ENCODE measurements at places on chromosomes 5 and 9.
A peak's percentile ranks its signal among the peaks of the same experiment; 100 is the strongest.

DNA sequence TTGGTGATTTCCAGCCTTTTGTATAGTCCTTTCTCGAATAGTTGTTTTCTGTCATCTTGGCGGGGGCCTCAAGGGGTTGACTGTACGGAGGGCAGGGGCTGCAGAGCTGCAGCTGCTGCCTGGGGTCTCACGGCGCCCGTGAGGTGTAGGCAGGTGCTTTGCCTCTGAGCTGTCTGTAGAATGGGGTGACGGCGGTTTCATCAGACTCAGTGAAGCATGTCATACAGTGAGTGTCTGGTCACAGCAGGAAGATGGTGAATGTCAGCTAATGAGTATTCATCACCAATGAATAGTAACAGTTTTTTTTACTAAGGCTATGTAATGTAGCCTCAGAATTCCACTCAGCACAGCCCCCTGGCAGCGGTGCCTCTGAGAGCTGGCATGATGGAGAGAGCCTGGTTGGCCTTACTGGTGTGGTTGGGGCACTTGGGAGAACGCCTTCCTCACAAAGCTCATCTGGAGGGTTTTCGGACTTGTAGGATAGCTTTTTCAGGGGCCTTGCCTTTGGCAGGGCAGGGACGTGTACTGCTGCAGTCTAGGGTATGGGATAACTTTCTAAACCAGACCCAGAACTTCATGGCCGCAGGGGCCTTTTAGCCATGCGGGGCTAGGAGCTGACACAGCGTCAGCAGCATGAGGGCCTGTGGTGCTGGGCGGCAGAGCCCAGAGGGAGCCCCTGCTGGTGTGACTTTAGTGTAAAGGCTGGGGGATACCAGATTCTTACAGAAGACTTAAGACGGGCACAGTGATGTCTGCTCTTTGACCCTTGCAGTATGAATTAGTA lies 15.0 kb downstream of the TENT4A start:
- H3K4me1 ChIP-seq, result peaks cover 25% of the 10 kb centered on the region
- H3K36me3 ChIP-seq, result peaks cover 38% of the 10 kb centered on the region
- no peak overlapping the region for H3K4me3 ChIP-seq
- no peak overlapping the region for H3K27ac ChIP-seq
- DNase-seq, result peak; percentile 37

- peaks cover 49% of the 10 kb centered on the region for H3K27me3 ChIP-seq
- H3K27ac ChIP-seq, result no peak overlapping the region
- H3K4me3 ChIP-seq, result no peak overlapping the region
These were observed 3.7 kb upstream of the FAM78A start for GRCh38 chr9:131279863-131280570.

DNA sequence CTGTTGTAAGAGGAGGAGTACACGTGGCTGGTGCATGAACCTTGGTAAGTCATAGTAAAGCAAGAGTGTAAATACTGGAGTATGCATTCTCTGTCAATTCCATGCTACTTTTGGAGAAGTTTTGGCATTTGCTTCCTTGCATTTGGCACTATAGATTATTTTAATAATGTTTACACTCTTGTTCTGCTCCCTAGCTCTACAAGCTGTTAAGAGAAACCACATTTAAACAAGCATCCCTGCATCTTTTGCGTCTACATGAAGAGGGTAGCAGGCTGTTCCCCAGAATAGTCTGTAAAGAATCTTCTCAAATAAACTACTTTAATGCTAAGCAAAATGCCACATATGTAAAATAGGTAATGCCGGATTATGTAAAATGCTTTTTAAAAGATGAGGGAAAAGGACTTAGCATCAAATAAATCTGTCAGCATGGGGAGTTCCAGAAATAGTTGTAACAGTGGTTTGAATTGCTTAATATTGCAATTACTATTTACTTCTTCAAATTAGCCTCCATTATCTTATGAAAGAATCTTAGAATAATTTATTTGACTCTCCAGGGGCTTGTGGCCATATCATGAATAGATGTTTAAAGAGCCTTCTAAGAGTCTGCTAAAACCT lies 2127.3 kb upstream of the WWC1 start:
- no peaks in the 10 kb centered on the region for H3K27me3 ChIP-seq
- H3K27ac ChIP-seq, result no peak overlapping the region
- no peaks in the 10 kb centered on the region for H3K4me1 ChIP-seq

- peaks cover 6% of the 10 kb centered on the region for H3K36me3 ChIP-seq
- no peak for DNase-seq
These were observed 139.9 kb downstream of the ADAMTS6 start for GRCh38 chr5:65341835-65342234.

DNA sequence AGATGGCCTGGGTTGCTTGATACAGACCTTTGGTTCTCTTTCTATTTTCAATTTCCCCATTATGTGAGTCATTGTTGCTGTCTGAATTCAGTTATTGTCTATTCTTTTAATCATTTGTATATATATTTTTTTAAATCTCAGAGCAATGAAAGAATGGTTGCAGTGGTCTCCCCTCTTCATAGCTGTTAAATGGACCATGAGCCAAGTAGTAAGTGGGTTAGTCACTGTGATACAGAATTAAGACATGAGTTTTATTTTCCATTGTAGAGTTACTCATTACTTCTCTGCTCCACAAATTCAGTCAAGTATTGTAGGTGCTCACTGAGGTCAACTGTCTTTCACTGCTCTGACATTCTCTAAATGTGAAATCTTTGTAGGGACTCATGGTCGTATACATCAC lies 174.6 kb upstream of the GRAMD2B start:
- DNase-seq, result no peak
- H3K27me3 ChIP-seq, result no peaks in the 10 kb centered on the region
- no peak overlapping the region for H3K27ac ChIP-seq
- H3K36me3 ChIP-seq, result no peaks in the 10 kb centered on the region
- no peak overlapping the region for H3K4me3 ChIP-seq

DNA sequence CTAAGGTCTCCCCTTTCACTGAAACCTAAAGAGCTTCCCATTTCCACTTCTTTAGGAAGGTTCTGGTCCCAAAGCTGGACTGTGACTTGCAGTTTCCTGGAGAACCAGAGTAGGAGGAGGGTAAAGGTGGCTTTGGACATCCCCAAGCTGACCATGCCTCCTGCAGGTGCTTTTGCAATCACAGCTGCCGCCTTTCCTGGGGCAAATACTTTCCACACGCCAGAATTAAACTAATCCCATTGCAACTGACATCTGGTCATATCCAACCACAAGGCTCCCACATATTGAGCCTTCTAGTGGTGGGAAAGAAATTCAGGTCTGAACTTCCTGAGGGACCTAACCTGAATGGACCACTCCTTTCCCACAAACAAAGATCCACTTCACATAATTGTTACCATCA lies 92.7 kb downstream of the NRG2 start:
- no peaks in the 10 kb centered on the region for H3K4me1 ChIP-seq
- H3K27ac ChIP-seq, result no peak overlapping the region
- H3K4me3 ChIP-seq, result no peak overlapping the region

- H3K27ac ChIP-seq, result no peak overlapping the region
- H3K27me3 ChIP-seq, result no peaks in the 10 kb centered on the region
- H3K4me1 ChIP-seq, result no peaks in the 10 kb centered on the region
- no peak for DNase-seq
- no peak overlapping the region for H3K4me3 ChIP-seq
These were observed 130.7 kb upstream of the TBCA start for GRCh38 chr5:77906806-77907205.

DNA sequence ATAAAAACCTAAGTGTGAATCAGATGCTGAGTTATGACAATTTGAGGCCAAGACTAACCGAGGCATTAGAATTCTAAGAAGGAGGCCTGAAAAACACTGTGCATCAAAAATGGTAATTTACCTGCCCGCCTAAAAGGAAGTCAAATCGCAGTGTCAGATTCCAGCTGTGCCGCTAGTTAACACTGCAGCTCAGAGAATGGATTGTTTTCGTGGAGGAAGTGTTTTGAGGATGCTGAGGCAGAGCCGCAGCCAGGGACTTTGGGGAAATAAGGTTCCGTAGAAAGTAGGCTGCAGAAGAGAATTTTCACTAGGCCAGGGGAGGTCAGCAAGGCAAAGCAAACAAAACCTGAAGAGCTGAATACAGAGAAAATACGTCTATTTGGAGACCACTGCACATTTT lies 226.4 kb upstream of the ISL1 start:
- H3K36me3 ChIP-seq, result no peaks in the 10 kb centered on the region
- H3K4me3 ChIP-seq, result no peak overlapping the region
- H3K4me1 ChIP-seq, result no peaks in the 10 kb centered on the region
- DNase-seq, result no peak
- H3K27ac ChIP-seq, result no peak overlapping the region
- H3K27me3 ChIP-seq, result no peaks in the 10 kb centered on the region

- peaks cover 61% of the 10 kb centered on the region for H3K36me3 ChIP-seq
- no peak overlapping the region for H3K4me3 ChIP-seq
- no peak overlapping the region for H3K27ac ChIP-seq
- DNase-seq, result no peak
- no peaks in the 10 kb centered on the region for H3K4me1 ChIP-seq
These were observed 118.7 kb downstream of the ZNF462 start for GRCh38 chr9:106981396-106982287.

GRCh38 chr5:79924936-79925893 lies 65.8 kb downstream of the MTX3 start:
- no peak for DNase-seq
- no peaks in the 10 kb centered on the region for H3K27me3 ChIP-seq
- H3K4me1 ChIP-seq, result no peaks in the 10 kb centered on the region
- H3K27ac ChIP-seq, result no peak overlapping the region
- H3K4me3 ChIP-seq, result no peak overlapping the region

- H3K27ac ChIP-seq, result no peak overlapping the region
- DNase-seq, result no peak
- H3K4me3 ChIP-seq, result no peak overlapping the region
- peaks cover 15% of the 10 kb centered on the region for H3K4me1 ChIP-seq
- H3K27me3 ChIP-seq, result no peaks in the 10 kb centered on the region
- no peaks in the 10 kb centered on the region for H3K36me3 ChIP-seq
These were observed 92.1 kb downstream of the VCAN start for GRCh38 chr5:83563631-83564030.

- H3K27ac ChIP-seq, result no peak overlapping the region
- H3K4me3 ChIP-seq, result no peak overlapping the region
- H3K4me1 ChIP-seq, result peaks cover 12% of the 10 kb centered on the region
- H3K27me3 ChIP-seq, result no peaks in the 10 kb centered on the region
- no peak for DNase-seq
These were observed 298.5 kb upstream of the MSX2 start for GRCh38 chr5:174425964-174426290.

DNA sequence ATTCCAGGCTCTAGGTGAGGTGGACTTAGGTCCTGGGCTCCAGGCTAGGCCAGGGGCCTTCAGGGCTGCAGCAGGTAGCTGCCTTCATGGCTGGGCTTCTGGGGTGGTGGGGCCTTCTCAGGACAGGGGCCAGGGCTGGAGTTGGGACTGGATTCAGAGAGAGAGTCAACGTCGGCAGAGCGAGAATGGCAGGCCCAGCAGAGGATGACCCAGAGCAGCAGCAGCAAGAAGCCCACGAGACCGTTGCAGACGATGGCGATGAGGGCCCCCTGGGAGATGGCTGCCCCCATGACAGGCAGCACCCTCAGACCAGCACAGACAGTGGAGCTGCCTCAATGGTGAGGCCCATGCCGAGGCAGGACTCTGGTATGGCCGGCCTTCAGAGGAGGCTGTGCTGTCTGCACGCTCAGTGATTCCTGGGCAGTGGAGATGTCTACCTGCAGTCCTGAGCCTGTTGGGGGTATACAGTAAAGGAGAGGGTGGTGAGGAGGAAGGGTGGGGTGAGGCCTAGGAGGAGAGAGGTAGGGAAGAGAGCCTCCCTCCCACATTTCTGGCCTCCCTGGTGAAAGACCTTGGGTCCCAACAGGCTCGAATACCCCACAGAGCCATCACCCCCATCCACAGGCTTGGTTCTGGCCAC lies 1.3 kb downstream of the ENHO start:
- H3K27ac ChIP-seq, result no peak overlapping the region
- DNase-seq, result peak; percentile 51
- H3K4me3 ChIP-seq, result no peak overlapping the region
- no peaks in the 10 kb centered on the region for H3K36me3 ChIP-seq

DNA sequence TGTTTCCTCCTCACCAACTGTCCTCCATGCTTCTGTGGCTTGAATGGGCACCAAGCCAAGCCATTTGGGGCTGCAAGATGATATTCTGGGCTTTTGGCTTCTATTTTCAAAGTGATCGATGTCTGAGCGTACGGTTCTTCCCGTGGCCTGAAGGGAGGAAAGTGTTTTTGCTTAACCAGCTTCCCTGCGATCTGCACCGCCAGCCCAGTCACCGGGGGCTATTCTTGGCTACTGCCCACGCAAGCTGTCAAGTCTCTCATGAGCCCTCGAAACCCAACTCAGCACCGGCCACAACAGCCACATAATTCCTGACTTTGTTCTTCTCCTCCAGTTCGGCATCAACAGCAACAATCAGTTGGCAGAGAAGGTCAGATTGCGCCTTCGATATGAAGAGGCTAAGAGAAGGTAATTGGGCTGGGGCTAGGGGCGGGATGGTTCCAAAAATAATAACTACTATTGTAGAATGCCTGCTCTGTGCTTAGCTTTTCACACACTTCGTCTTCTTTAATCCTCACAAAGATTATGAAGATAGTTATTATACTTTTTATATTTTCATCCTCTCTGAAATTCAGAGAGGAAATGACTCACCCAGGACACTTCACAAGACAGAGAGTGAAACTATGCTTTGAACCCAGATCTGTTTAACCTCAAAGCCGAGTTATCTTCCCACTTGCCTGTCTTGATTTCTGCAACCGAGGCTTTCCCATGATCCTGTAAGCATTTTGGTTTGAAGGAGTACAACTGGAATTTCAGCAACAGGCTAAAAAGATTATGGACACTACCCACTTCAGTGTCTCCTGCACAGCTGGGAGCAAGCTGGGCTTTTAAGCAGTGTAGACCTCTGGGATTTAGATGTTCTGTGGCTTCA lies 76.4 kb upstream of the RARS1 start:
- peaks cover 88% of the 10 kb centered on the region for H3K36me3 ChIP-seq
- no peak overlapping the region for H3K4me3 ChIP-seq
- H3K4me1 ChIP-seq, result peaks cover 29% of the 10 kb centered on the region
- DNase-seq, result no peak

DNA sequence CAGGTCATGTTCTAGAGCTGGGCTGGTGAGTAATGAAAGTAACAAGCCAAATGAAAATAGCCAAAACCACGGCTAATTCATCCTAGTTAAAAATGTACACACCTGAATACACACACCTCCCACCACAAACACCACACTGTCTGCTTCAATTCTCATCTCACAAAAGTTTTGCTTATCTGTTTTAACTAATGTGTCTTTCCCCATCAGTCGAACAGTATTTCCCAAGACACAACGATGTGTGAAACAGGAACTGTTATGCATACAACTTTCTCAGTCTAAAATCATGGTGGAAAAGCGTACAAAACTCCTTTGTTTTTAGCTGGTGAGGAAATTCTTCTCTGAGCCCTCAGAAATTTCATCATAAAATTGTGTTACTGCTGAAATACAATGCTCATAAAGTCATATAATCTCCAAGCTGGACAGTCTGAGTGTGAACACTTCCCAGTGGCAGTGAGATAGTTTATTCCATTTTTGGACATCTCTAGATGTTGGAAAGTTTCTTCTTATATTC lies 242.4 kb downstream of the EFNA5 start:
- no peaks in the 10 kb centered on the region for H3K27me3 ChIP-seq
- DNase-seq, result no peak
- H3K4me1 ChIP-seq, result peaks cover 49% of the 10 kb centered on the region
- H3K27ac ChIP-seq, result peak overlapping the region; percentile 97

GRCh38 chr5:68739752-68740151 lies 354.1 kb upstream of the SLC30A5 start:
- no peaks in the 10 kb centered on the region for H3K36me3 ChIP-seq
- no peak overlapping the region for H3K27ac ChIP-seq
- H3K27me3 ChIP-seq, result no peaks in the 10 kb centered on the region
- no peak overlapping the region for H3K4me3 ChIP-seq
- no peak for DNase-seq
